Activated gamma-delta T cell treated with anti-CD3 and anti-CD28 coated beads, Interleukin-2, amount 50 U/mL, for 16 hours (primary cell): ENCODE measurements at places on chromosomes 16 and 17.

- DNase-seq, result no peak
These were observed 38.3 kb downstream of the CDH13 start for GRCh38 chr16:82665025-82665424.

- no peak for DNase-seq
These were observed 305.2 kb downstream of the SEC14L1 start for GRCh38 chr17:77445760-77446532.

DNA sequence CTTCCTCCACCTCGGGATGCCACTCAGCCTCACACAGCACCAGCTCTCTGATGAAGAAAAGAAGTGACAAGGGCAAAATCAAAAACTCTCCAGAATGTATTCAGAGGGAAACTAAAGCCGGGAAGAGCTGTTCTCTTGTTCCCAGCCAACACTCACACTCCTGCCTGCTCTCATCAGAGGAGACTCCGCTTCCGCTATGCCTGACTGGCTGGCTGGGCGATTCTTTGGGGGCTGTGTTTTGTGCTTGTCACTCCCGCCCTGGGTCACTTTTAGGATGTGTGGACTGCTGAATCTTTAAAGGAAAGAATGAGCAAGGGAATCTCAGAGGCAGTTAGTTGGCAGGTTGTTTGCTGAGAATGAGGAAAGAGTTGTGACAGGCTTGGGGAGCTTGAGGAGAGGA, 54.6 kb upstream of the TBX2 start:
- DNase-seq, result no peak

- DNase-seq, result no peak
These were observed 140.1 kb downstream of the ITFG1 start for GRCh38 chr16:47320546-47321310.

DNA sequence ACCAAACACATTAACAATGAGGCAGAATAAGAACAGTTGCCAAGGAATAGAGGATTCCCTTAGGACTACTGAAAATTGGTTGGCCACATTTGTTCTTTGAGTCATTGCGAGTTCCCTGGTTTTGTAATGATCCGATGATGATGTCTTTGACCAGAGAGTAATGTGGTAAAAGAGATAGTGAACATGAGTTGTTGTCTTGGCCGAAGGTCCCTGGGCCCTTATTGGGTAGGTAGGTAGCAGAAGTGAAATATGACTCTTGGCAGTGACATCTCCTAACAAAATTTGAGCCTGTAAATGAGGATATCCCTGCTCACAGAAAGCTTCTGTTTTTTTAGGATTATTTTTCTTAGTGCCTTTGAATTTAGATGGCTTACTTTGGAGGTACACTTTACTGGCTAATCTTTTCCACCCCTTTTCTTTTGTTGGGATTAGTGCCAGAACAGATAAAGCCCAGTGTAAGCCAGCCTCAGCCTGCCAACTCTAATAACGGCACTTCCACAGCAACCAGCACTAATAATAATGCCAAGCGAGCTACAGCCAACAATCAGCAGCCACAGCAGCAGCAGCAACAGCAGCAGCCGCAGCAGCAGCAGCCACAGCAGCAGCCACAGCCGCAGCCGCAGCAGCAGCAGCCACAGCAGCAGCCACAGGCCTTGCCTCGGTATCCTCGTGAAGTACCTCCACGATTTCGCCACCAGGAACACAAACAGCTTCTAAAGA, 47.2 kb downstream of the TNRC6A start:
- no peak for DNase-seq

DNA sequence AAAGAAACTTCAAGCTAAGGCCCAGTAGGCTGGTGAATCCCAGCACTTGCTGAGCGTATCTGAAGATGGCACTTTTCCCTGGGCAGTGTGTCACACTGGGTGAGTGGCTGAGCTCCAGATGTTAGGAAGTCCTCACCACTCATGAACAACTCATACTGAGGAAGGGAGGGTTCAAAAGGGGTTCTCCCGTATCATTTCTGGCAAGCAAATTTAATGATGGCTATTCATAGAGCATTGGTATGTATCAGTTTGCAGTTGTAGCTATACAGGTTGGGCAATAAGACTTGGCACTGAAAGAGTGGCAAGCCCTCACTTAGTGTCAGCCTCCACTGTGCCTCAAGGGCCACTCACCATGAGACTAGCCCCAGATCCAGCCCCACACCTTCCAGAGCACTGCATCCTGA, 10.7 kb downstream of the GFOD2 start:
- DNase-seq, result no peak

- no peak for DNase-seq
These were observed 4.1 kb downstream of the ASIC2 start for GRCh38 chr17:33288954-33289353.

- DNase-seq, result peak; percentile 70
These were observed 75.9 kb upstream of the TNRC6C start for GRCh38 chr17:77882481-77883212.

- no peak for DNase-seq
These were observed 2.8 kb downstream of the PIP4K2B start for GRCh38 chr17:38796451-38797157.

DNA sequence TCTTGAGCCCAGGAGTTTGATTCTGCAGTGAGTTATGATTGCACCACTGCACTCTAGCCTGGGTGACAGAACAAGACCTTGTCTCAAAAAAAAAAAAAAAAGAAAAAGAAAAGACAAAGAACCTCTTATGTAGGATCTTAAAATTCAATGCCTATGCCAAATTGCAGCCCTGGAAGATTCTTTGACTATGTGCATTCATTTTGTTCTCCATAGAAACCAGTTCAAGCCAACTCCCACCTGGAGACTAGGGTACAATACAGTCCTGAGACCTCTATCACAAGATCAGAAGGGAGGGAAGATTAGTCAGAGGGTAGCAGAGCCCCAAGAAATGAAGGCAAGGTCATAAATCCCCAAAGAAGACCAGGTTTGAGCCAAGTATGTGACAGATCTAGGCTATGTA, 90.6 kb upstream of the HAS3 start:
- no peak for DNase-seq
